Right ventricle myocardium superior (tissue), 1 donor: ENCODE measurements at places on chromosomes 1 and 21.

- no peak for DNase-seq
Observed at GRCh38 chr1:30681782-30682181, 41.6 kb downstream of the MATN1 start.

GRCh38 chr1:178953034-178953433 lies 72.7 kb upstream of the FAM20B start:
- peak; percentile 53 for DNase-seq

GRCh38 chr1:68201546-68202238 lies 30.6 kb downstream of the WLS start:
- peak; percentile 49 for DNase-seq

DNA sequence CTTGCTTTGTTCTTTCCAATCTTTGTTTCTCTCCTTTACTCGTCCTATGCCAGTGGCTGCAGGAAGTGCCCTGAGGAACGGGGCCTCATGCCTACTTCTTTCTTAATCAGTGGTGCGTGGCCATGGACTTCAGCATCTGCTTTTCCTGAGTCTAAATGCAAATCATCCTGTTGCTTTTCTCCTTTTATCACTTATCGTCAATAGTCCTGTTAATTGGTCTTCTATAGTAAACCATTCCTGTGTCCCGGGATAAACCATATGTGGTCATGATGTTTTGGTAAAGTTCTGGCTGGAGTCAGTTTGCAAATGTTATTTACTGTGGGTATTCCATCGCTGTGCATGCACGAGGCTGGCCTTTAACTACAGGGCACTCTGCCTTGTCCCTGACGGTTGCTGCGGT lies 47.5 kb downstream of the AGPAT3 start:
- DNase-seq, result no peak

GRCh38 chr1:94095112-94095637 lies 25.8 kb downstream of the ABCA4 start:
- peak; percentile 94 for DNase-seq

- no peak for DNase-seq
Observed at GRCh38 chr1:96365596-96366390, 355.8 kb upstream of the PTBP2 start.

- DNase-seq, result no peak
Observed at GRCh38 chr1:54736685-54737084, 21.0 kb downstream of the TTC4 start.

DNA sequence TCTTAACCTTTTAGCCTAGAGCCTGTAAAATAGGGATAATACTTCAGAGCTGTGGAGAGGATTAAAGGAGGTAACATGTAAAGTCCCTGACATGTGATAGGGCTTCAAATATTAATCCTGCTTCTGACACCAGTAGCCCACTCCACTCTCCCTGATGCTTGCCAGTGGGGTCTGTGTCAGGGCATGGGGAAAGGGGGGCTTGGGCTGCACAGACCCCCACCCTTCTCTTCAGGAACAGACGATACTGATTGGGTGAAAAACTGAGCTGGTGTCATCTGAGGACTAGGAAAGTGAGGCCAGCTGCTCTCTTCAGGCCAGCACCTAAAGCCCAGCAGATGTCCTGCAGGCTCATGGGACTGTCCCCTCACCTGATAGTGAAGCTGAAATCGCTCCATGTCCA lies 27.0 kb upstream of the MEF2D start:
- DNase-seq, result no peak

DNA sequence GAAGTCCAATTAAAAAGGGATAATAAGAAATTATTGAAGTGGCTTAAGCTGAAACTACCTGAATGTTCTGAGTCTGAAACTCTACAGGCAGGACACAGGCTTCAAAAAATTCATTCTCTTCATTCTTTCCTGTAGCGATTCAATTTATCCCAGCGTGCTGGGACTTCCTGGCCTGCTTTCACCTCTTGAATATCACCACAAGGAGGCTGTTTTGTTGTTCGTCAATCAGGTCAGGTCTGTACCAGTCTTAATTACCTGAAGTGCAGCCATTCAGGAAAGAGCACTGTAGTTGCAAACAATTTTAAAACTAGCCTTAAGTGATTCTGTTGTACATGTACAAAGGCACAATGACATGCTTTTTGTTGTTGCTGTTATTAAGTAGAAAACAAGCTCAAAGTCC lies 38.4 kb downstream of the FYB2 start:
- no peak for DNase-seq

DNA sequence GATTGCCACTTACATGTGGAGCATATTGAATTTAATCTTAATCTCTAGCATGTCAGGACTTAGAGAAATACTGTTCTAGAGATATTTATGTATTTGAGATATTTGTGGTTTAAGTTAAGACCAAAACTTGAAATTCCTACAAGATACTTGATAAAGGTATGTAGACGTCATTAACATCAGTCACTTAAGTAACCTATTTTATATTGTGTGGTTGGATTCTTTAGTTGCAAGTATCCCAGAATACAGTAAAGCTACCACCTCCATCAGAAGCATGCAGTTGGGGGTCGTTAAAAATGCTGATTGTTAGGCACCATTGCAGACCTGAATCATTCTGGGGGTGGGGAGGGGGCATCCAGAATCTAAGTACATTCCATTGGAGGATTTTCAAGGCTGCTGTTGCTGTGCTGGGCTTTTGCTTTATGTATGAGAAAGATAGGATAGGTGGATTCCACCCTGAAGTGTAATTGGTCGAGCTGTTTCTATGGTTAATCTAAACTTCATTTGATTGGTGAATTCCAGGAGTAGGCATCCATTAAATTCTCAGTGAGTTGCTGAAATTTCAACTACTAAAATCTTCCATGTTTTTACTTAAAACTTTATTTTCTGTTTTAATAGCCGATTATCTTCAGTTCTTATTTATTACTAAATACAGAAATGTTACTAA lies 4.0 kb downstream of the H3-3A start:
- DNase-seq, result no peak

- no peak for DNase-seq
Observed at GRCh38 chr1:64136296-64136695, 67.1 kb upstream of the UBE2U start.

- no peak for DNase-seq
Observed at GRCh38 chr21:38909109-38909508, 103.4 kb downstream of the ETS2 start.

- no peak for DNase-seq
Observed at GRCh38 chr1:157249326-157249725, 111.1 kb upstream of the ETV3 start.

DNA sequence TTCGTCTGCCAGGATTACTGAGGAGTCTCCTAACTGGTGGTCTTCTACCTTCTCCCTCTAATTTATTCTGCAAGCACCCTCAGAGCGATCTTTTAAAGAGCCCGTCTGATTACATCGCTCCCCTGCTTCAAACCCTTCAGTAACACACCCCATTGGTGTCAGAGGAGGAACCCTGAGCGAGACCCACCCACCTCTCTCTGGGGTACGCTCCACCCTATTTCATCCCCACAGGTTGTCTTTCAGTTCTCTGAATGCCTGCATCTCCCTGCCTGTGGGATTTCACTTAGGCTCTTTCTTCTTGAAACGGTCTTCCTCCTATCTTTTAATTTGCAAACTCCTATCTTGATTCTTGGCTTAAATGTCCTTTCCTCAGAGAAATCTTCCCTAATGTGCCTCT lies 39.4 kb downstream of the C1orf21 start:
- no peak for DNase-seq

GRCh38 chr1:103783944-103784377 lies 34.3 kb downstream of the AMY1C start:
- no peak for DNase-seq

DNA sequence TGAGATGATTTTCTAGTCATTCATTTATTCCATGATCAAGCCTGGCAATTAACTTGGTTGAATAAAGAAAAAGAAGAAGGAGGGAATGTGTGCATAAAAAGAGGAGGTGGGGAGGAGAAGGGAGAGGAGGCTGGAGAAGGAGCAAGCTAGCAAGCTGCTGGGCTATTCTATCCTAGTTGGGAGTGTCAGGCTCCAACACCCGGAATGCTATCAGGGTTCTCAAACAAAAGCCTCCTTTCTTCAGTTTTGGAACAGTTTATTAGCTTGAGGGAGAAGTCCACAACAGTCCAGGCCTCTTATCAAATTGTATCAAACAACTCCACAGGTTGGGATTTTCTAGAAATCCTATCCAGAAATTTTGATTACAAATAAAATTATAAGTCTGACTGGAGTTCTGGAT lies 80.0 kb downstream of the BCAR3 start:
- no peak for DNase-seq

GRCh38 chr1:110428946-110429345 lies 21.5 kb upstream of the LAMTOR5 start:
- DNase-seq, result no peak

GRCh38 chr1:29471487-29472313 lies 235.4 kb downstream of the PTPRU start:
- DNase-seq, result no peak

DNA sequence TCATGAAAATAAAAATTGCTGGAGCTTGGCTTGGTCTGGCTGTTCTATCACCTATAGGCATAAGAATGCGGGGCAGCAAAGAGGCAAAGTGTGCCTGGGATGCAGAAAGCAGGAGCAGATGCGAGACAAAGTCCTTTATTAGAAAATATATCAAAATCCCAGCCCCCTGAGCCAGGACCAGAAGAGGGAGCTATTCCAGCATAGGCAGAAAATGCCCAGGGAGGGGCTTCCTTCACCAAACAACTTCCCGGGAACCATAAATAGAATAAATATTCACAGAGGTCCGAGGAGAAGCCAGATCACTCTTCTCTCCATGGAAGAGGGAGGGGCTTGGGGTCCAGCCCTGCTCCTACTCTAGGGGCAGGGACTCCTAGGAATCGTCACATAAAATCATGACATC lies 5.0 kb downstream of the PPOX start:
- no peak for DNase-seq

DNA sequence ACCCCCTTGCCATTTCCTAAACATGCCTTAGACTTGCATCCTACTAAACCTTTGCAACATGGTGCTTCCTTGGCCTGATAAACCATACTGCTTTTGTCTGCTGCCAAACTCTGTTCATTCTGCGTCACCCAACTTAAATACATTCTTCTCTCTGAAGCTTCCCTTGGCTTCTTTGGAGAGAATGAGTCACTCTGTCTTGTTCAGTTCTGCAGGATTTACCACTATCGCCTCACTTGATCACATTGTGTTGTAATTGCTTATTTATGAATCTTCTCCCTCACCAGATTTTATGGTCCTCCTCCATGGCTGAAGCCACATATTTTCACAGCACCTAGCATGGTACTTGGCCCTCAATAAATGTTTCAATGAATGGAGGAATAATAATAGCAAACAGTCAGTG lies 21.7 kb upstream of the TUT4 start:
- no peak for DNase-seq

DNA sequence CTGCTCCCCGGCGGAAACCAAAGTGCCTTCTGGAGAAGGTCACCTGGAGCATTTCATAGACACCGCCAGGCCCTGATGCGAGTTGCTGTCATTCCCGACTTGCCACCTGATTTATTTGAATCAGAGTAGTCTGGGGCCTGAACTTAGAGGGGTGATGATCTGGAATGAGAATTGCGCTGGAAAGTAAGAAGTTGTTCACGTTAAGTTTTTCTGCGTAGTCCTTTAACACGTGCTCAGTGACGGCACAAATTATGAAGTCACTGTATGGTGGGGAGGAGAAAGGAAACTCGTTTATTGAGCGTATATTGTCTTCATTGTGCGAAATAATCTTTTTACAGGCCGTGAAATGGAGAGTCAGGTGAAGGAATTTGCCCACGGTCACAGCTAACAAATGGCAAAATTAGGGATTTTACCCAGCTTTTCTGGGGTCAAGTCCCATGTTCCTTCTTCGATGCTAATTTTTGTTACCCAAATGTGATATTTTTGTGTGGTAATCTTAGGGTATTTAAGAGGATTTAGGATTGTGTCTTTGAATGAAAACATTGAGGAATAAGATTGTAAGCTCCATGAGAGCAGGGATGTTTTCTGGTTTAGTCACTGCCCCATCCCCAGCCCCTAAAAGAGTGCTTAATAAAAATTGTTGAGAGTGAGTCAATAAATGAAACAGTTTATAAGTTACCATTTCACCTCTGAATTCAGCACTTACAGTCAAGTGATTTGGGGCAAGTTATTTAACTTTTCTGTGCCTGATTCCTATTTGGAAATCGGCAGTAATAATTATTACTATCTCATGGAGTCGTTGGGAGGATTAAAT lies 46.4 kb upstream of the NBL1 start:
- DNase-seq, result no peak

- no peak for DNase-seq
Observed at GRCh38 chr21:35377505-35378090, 328.5 kb upstream of the RUNX1 start.

DNA sequence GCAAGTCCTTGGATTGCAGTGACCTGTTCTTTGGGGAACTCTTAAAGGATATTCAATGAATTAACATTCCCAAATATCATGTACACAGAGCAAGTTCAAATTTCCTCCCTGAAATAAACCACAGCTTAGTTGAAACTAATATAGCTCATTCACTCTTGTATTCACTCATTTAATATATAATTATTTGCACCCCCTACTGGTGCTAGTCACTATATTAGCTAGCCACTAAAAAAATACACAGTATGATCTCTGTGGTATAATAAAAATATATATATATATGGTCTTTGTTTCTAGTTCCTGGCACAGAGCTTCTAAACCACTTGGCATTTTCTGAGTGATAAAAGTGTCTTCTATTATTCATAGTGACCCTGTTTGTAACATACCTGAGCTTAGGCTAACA lies 177.3 kb upstream of the LYPLAL1 start:
- DNase-seq, result no peak

DNA sequence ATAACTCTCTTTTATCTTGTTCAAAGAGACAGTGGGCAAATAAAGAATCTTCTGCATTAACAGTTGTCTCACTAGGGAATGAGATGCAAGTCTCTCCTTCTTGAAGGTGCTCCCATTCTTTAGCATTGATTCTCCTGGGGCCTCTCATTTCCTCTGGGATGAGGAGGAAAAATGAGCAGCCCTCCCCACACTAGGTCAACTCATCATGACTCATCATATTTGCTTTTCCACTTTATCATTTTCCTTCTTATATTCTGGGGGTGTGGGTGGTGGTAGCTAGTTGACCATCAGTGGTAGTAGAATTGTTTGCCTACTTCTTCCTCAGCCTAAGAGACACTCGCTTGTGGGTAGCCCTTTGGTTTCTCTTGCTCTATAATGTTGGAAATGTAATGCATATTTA lies 182.0 kb upstream of the C1orf87 start:
- DNase-seq, result no peak

DNA sequence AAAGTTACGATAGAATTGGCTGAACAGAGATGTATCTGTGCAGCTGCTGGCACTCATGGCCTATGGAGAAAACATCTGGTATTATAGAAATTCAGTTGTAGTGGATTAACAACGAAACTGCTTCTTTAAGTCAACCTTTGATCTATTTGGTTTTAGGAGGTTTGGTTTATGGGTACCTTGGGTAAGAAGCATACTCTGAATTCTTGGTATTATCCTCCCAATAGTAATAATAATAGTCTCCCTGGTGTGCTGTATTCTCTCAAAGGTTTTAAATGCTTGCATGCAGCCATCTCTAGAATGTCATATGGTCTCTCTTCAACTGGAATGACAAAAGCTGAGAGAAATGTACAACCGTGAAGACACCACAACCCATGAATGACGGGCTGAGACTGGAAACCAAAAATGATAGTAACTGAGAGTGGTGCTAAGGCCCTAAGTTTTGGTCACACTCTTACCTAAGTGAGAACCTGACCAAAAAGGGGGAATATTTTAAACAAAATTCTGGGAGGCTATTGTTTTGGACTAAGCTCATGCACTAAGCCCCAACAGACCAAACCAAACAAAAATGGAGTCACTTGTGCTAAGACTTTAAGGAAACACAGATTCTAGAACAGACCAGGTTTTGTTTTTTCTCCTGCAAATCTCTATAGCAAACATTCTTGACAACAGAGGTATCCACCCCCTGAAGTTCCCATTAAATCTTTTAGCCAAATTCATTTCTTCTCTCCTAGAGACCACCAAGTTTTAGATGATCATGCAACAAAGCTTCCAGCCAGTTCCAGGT lies 17.6 kb upstream of the TMEM61 start:
- DNase-seq, result no peak
